Activated CD4-positive, CD25-positive, alpha-beta regulatory T cell (primary cell): ENCODE measurements at places on chromosomes 4 and X.

DNA sequence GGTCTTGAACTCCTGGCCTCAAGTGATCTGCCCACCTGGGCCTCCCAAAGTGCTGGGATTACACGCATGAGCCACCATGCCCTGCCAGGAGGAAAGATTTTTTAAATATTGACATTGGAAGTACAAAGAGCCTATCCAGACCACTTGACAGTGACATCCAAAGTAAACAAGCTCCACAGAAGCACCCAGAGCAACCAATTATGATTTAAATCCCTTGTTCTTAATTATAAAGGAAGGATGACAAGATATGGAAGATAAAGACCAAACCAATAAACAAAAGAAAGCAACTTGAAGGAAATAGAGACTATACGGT lies 27.7 kb upstream of the RPL34 start:
- no peak for DNase-seq

DNA sequence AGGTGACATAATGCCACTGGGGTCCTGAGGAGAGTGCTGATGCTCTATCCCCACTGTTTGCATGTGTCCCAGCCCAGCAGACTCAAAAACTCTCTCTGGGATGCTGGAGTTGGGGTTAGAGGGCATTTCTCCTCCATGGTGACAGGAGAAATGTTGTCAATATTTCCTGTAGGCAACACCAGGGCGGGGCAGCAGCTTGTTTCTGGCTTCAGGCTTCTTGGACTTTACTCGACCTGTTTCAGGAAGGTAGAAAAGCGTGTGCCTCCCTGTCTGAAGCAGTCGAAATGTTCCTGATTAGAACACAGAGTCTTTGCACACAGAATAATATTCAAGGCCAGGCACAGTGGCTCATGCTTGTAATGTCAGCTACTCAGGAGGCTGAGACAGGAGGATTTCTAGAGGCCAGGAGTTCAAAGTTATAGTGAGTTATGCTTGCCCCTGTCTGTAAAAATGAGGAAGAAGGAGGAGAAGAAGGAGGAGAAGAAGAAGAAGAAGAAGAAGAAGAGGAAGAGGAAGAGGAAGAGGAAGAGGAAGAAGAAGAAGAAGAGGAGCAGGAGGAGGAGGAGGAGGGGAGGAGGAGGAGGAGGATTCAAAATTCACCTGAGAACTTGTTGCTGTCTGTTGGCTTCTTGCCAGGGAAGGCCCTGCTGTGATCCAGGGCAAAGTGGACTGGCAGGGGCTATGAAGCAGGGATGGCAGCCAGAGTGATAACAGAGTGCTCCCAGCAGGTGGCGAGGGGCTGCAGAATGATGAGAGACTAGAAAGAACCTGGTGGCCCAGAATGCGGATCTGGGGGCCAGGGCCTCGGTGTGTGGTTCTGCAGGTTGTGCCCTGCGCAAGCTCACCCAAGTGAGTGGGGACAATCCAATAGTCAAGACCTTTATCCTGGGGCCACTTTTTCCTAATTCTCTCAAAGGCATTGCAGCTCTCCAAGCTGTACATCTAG lies 82.9 kb downstream of the RTL5 start:
- no peak for DNase-seq

DNA sequence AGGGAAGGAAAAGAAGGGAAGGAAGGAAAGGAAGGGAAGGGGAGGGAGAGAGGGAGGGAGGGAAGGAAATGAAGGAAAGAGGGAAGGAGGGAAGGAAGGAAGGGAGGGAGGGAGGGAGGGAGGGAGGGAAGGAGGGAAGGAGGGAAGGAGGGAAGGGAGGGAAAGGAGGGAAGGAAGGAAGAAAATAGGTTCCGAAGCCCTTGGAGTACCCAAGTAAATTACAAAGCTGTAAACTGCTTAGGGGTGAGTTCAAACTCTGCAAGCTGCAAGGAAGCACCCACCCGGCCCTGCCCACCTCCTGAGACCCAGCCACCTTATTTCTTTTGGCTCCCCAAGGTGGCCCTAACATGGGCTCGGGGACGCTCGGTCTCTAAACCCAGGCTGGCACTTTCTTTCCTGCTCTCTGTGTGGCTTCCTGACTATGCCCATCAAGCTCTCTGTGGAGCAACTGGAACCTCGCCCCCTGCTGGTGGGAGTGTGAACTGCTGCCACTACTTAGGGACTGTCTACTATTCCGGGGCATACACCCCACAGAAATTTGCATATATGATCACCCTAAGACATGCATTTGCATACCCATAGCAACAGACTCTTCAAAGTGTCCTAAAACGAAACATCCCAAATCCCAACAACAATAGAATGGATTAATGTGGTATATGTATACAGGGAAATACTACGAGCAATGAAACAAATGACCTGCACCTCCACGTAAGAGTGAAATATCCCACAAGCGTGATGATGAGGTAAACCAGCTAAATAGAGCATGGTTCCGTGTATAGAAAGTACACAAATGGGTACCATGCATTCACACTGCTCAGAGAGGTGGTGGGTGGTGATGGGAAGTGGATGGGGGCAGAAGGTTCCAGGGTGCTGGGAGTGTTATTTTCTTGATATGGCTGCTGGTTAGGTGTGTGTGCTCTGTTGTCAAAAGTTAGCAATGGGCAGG lies 151.7 kb upstream of the TBL1X start:
- peak; percentile 72 for DNase-seq

- no peak for DNase-seq
These were observed 127.4 kb upstream of the CLNK start for GRCh38 chr4:10811991-10812390.

- DNase-seq, result no peak
These were observed 2039.9 kb upstream of the TENM3 start for GRCh38 chr4:180203349-180203748.

- DNase-seq, result peak; percentile 34
These were observed 2.7 kb downstream of the FOXO4 start for GRCh38 chrX:71098302-71098701.

- no peak for DNase-seq
These were observed 29.5 kb downstream of the TFDP3 start for GRCh38 chrX:133188631-133189030.

GRCh38 chrX:148426467-148426866 lies 74.0 kb upstream of the AFF2 start:
- no peak for DNase-seq

DNA sequence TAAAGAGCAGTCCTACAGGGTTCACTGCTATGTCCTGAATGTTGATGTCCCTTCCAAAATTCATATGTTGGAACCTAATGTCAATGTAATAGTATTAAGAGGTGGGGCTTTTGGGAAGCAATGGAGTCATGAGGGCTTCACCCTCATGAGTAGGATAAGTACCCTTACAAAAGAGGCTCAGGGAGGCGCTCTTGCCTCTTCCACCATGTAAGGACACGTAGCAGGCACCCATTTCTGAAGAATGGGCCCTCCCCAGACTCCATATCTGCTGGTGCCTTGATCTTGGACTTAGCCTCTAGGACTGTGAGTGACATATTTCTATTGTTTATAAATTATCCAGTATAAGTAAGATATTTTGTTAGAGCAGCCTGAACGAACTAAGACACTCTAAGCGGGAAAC lies 15.8 kb downstream of the MED28 start:
- no peak for DNase-seq

- DNase-seq, result no peak
These were observed 2.2 kb downstream of the PWWP3B start for GRCh38 chrX:106170318-106170717.

DNA sequence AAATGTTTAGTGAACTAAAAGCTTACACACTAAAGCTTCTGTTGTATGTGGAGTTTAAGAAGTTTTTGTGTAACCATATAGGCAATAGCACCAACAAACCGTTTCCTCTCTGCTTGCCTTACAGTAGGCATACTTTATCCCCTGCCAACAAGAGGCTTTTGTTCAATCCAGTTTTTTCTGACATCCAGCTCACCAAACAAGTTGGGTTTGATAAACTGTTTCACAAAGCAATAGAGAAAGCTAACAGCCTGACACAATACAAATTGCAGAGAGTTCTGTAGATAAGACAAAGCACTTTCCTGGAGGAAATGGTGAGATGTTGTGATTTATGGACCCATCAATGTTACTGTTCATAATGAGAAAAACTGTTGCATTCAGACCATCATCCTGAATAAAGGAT lies 53.8 kb downstream of the PACRGL start:
- no peak for DNase-seq

DNA sequence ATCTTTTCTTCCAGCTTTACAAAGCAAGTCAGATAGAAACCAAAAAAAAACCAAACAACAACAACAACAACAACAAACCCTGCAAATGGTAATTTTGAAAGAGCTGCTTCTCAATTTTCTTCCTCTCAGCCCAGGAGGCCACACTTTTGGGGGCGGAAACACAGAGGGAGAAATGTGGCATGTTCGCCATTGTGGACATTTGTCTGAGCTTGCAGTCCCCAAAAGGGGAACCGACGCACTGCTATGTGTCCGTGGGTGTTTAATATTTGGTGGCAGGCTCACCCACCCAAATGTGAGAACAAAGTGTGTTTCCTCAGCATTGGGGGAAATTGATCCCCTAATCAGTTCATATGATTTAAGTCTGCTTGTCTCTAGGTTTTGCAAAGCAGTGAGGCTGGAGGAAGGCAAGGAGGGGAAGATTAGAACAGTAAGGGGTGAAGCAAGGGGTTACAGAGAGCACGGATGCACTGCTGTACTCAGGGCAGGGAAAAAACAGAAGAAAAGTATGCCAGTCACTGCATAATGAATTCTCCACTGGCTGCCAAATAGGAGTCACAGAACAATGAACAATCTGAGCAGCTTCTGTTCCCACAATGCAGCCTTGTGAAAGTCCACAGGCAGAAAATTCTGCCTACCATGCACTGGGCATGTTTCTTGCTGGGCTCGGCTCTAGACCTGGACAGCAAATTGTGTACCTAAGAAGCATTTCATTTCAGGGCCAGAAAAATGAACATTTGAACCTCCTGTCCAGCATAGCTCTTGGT lies 74.7 kb upstream of the GPM6B start:
- DNase-seq, result no peak

DNA sequence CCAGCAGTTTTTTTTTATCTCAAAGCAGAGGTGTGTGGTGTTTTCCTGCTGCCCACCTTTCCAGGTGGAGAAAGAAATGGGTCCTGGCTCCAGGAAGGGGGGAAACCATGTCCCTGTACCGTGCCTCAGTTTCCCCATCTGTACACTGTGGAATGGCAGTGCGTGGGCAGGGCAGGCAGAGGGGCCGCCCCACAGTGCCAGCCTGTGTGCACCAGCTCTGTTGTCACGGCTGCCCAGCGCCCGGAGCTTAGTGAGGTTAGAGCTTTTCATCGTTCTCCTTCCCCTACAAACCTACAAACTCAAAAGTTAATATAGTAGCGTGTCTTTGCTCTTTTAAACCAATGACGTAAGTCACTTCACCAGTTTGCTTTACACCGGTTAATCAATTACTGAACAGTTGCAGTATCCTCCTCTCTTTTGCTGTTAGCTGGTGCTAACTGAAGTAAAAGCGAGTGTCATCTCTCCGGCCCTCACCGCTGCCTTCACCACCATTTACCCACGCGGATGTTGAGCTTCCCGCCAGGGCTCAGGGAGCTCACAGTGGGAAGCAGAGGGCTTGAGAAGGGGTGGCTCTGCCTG lies 114.8 kb upstream of the ADRA2C start:
- no peak for DNase-seq

DNA sequence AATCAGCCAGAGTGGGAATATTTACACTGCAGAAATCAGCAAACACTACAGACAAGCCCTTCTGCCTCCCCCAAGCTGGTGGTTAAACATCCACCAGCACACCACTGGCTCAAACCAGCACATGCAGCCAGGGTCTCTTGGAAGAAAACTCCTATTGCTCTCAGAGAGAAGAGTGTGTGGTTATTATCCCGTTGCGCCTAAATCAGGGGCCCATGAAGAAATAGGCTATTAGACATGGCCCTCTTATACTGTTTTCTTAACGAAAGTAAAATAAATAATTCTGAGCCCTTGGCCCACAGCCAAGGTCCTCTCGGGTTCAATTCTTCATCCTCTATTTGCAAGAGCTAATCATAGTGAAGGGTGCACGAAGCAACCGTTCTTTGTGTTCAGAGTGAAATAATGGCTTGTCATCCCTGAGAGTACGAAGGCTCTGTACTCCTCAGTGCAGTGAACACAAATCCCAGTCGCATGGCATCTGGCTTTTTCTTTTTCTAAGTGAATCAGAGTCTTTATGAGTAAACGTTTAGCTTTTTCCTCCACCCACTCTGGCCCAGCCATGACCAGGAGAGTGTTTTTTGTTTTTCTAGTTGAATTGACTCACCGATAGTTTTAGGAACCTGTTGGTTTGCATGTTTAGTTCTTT lies 33.4 kb upstream of the RBM47 start:
- no peak for DNase-seq

- DNase-seq, result no peak
These were observed 90.8 kb downstream of the AFF1 start for GRCh38 chr4:87025614-87026041.

DNA sequence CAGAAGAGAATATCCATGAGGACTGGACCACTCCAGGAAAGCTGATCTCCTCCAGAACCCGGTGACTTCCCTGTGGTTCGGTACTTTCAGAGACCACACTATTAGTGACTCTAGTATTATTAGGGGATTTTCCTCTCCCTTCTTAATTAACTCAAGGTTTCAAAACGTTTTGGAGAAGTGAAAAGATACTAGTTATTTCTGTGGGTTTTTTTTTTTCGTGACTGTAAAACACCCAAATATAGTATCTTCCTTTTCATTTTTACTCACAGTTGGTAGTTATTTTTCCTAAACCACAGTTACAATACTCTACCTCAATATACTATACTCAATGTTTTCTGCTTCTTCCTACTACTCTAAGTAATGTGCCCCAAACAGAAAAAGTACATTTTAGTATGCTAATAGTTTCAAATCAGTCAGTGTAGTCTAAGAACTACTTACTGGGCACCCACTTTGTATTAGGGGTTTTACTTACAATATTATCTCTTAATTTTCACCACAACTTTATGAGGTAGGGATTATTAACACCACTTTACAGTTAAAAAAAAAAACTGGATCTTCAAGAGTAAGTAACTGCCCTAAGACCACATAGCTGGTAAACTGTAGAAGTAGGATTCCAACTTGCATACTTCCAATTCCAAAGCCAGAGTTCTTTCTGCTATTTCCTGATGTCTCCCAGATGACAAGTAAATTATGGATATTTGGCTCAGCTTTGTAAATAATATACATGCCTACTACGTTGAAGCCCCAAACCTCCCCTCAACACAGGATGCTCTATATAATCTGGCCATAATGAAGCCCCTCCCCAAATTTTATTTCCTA lies 45.0 kb downstream of the SLC9A7 start:
- DNase-seq, result no peak
